ENCODE measurements at places on chromosomes 12 and 14. TPM values are rescaled to one million over a fixed set of nuclear protein-coding genes. Genes with fewer than 3 reads are reported as not detected.

The PRPH gene
- polyA plus RNA-seq: 24.8 TPM

The ESYT1 gene
- 116 TPM for polyA plus RNA-seq

The TAS2R30 gene
- polyA plus RNA-seq: not detected

The PLA2G1B gene
- polyA plus RNA-seq: 0.60 TPM

The KLRD1 gene
- polyA plus RNA-seq: 1.2 TPM

The CMA1 gene
- polyA plus RNA-seq: 2.1 TPM

The STAT6 gene
- polyA plus RNA-seq: 172 TPM

GRCh38 chr12:111687255-111687654, 1.4 kb downstream of the ACAD10 start:
- no peak for DNase-seq

- no peak for DNase-seq
Observed at GRCh38 chr12:59834659-59835474, 239.0 kb downstream of the SLC16A7 start.

DNA sequence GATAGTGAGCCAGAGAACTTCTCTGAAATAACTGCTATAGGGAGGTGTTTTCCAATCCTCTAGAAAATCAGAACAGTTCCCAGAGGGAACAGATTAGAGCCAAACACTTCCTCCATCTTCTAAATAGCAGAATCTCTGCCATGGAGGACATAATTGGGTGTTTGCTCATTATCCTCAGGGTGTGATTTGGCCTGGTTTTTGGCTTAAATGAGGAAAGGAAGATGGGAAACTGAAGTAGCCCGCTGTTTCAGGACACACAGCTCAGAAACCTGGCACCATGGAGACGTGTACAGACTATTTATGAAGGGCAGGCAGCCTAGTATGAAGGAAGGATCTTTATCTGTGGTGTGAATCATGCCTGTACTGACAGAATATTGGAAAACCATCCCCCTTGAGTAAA, 231.7 kb upstream of the PRKD1 start:
- no peak for DNase-seq

GRCh38 chr12:105538880-105539279, 208.4 kb downstream of the C12orf75 start:
- no peak for DNase-seq

GRCh38 chr12:130877333-130877732, 5.5 kb downstream of the RAN start:
- no peak for DNase-seq

- no peak for DNase-seq
Observed at GRCh38 chr12:84745127-84745526, 167.5 kb downstream of the SLC6A15 start.

GRCh38 chr12:48197549-48197970, 5.5 kb downstream of the OR10AD1 start:
- no peak for DNase-seq

GRCh38 chr12:2411011-2411410, 358.2 kb downstream of the CACNA1C start:
- DNase-seq: no peak

GRCh38 chr12:92624236-92624635, 78.6 kb upstream of the PLEKHG7 start:
- no peak for DNase-seq

GRCh38 chr12:128709660-128710059, 114.1 kb downstream of the SLC15A4 start:
- DNase-seq: no peak

DNA sequence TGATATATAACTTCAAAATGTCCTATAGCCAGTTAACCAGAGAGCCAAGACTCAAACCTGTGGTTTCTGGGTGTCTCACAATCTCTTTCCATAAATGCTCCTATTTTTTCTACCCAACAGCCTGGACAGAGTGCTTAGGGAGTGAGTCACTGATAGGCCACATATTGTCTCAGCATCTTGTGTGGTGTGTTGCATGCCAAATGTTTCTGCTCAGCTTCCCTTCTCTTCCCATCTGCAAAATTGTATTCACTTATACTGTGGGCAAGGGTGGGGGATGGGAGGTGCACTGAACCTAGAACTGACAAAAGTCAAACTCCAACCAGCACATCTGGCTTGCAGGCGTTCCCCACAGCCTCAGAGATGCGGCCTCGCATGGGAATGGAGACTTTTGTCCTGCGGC, 123.3 kb downstream of the KCNA5 start:
- no peak for DNase-seq

- no peak for DNase-seq
Observed at GRCh38 chr12:115336506-115336905, 652.5 kb upstream of the TBX3 start.

GRCh38 chr14:68786491-68787091, 6.3 kb downstream of the ZFP36L1 start:
- DNase-seq: no peak

DNA sequence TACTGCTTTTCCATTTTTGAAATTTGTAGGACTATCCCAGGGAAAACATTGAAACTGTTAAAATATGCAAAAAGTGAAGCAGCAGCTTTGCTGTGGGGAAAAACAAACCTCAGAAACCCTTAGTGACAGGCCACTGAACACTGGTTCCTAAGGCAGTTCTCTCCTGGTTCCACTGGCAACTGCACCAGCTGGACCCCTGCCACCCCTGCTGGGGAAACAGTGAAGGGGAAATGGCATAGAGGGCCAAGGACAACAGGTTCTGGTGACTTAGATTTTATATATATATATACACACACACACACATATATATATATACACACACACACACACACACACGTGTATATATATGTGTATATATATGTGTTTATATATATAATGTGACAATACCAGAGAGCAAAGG, 16.2 kb upstream of the KRT7 start:
- DNase-seq: no peak

DNA sequence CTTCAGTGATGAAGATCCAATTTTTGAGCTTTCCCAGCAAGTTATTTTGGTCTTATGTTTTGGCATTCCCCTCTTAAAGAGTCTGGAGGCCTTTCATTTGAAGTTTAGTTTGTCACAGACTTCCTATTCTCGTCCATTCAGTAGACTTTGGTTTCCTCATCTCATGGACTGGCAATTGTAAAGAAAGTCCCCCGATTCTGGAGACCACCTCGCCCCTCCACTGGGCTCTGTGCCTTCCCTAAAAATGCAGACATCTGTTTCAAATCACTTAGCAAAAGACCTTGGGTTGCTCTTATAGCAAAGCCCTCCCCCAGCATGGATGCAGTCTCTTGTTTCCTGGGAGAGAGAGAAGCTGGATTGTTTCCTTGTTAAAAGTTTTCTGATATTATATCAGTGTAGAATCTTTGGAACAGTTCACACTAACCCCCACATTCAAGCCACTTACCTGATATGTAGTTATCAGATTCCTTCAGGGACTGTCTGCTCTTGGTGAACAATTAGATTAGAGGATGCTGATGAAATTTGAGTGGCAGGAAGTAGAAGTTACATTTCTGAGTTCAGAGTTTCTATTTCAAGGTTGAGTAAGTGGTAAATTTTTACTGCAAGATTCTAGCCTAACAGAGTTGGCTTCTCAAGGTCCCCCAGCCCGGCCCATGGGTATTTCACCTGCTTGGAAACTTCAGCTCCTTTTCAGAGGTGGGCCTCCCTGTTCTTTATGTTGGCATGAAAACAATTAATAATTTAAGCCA, 56.3 kb downstream of the PLXNC1 start:
- no peak for DNase-seq

- no peak for DNase-seq
Observed at GRCh38 chr12:131607658-131608447, 103.0 kb upstream of the SFSWAP start.

DNA sequence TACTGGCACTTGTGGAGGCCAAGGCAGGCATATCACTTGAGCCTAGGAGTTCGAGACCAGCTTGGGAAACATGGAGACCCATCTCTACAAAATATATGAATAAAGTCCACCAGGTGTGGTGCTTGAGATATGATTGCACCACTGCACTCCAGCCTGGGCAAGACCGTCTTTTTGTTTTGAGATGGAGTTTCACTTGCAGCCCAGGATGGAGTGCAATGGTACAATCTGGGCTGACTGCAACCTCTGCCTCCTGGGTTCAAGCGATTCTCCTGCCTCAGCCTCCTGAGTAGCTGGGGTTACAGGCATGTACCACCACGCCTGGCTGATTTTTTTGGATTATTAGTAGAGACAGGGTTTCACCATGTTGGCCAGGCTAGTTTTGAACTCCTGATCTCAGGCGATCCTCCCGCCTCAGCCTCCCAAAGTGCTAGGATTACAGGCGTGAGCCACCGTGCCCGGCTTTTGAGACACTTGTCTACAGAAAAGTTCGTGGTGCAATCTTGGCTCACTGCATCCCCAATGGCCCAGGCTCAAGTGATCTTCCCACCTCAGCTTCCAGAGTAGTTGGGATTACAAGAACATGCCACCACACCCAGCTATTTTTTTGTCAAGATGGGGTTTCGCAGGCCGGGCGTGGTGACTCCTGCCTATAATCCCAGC, 16.3 kb upstream of the ATP5F1B start:
- no peak for DNase-seq

DNA sequence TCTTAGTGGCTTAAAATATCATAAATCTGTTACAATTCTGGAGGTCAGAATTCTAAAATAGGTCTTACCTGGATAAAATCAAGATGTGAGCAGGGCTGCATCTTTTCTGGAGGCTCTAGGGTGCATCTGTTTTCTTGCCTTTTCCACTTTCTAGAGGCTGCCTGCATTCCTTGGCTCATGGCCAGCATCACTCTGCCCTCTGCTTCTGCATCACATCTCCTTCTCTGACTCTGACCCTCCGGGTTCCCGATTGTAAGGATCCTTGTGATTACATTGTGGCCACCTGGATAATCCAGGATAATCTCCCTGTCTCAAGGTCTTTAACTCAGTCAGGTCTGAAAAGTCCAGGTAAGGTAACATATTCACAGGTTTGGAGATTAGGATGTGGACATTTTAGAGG, 11.0 kb upstream of the BMP4 start:
- DNase-seq: no peak

DNA sequence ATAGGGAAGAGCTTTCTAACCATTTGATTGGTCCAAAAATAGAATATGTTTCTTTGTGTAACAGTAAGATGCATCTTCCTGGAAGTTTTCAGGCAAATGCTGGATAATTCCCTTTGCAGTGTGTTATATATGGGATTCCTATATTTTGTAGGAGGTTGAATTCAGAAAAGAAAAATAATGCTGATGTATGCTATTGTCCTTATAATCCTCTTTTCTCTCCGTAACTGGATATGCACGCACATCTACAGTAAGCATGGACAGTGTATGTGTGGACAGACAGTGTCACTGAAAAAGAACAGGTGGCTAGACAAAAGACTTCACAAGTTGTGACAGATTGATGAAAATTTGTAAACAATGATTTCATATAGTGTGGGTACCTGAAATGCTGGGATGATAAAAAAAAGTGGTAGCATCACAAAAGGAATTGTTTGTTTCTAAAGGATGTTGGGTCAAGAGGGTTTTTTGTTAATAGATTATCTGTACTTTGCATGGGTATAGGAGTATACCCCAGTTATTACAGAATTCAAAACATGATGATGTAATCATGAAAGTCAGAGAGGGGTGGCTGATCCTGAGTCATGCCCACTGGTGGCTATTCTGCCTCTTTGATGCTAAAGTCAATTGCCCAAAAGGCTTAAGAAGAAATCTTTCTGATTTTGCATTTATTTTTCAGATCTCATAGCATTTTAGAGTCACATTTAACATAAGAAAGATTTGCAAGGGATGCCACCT, 160.7 kb upstream of the TMTC1 start:
- DNase-seq: no peak

- no peak for DNase-seq
Observed at GRCh38 chr14:66563731-66564130, 55.8 kb downstream of the GPHN start.

DNA sequence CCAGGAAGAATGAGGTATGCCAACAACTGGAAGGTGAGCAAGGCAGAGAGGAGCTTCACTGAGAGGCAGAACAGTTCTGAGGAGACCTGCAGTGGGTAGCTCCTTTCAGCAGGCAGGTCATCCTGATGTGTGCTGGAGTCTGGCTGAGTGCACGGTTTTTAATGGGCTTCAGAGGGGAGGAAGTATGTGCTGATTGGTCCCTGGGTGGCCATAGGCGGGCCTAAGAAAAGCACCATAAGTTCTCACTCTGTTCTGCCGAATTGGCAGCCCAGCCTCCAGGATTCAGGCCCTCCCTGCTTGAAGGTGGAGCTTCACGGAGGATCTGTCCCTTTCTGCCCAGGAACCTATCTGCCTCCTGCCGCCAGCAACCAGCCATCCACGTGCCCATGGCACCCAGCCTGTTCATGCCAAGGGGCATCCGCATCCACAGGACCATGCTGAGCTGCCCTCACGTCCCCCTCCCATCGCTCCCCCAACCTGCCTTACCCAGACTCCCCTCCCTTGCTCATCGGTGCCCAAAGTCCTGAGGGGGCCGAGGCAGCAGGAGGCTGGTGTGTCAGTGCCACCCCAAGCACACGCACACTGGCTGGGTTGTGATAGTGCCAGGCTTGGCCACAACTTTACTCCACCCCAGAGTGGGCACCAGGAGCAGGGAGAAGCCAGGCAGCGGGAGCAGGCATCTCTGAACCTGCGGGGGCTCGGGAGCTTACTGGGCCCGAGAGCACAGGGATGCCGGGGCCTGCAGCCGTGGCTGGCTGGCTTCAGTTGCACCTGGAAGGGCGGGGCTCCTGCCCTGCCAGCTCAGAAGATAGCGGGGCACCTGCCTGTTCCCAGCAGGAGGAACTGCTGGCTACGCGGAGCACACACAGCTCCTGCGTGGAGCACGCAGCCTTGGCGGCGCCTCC, 608.4 kb upstream of the FOXG1 start:
- no peak for DNase-seq

DNA sequence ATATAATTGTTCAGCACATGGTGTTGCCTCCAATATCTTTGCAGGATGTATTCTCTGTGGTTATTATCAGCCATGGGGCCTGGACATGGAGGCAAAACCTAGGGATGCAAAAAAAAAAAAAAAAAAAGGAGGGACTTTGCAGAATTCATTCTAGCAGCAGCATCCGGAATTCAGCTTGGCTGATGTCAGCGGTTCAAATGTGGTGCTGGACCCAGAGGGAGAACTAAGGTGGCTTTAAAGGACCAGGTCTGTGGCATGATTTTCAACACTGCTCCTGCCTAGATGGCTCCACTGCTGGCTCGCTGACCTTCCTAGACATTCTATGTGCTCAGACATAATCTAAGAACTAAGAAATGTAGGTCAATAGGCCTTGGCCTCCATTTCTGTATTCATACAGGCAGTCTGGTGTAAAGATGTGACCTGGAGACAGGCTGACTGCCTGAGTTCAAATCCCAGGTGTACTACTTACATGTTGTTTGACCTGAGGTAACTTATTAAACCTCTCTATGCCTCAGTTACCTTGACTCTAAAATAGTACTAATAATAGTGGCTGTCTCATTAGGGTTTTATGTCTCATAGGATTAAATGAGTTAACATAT, 108.6 kb downstream of the PPM1A start:
- DNase-seq: no peak

DNA sequence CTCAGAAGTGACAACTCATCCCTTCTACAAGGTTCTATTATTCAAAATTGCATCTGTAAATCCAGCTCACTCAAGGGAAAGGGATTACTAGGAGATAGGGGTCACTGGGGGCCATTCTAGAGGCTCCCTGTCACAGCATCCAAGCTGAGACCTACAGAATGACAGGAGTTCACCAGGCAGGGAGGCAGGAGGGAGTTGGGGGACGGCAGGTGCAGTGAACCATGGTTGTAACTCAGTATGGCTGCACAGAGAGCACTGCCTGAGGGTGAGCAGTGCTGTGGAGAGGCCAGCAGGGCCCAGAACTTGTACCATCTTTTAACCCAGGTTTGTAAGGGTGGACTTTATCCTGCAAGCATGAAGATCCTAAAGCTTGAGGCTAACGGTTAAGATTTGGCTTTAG, 37.9 kb upstream of the SINHCAF start:
- DNase-seq: no peak

- no peak for DNase-seq
Observed at GRCh38 chr14:34502001-34502400, 37.5 kb downstream of the EAPP start.
